ENCODE measurements at places on chromosomes 2 and 18. TPM values are rescaled to one million over a fixed set of nuclear protein-coding genes. Genes with fewer than 3 reads are reported as not detected.

The ASXL3 gene
- total RNA-seq = not detected

The EPB41L5 gene
- total RNA-seq = 12.3 TPM

The PLA2R1 gene
- not detected for total RNA-seq

The YWHAQ gene
- total RNA-seq = 99.2 TPM

The DNAJB2 gene
- 105 TPM for total RNA-seq

The NCKAP1 gene
- 0.63 TPM for total RNA-seq

The DSG4 gene
- total RNA-seq = not detected

The UGT1A1 gene
- not detected for total RNA-seq

The SP140 gene
- total RNA-seq = 23.1 TPM

The MAL gene
- 116 TPM for total RNA-seq

The LGALSL gene
- total RNA-seq = 0.93 TPM

The LHCGR gene
- not detected for total RNA-seq

The KLF11 gene
- total RNA-seq = 6.5 TPM

The ALKAL2 gene
- total RNA-seq = not detected

The FHOD3 gene
- not detected for total RNA-seq

The B3GNT7 gene
- total RNA-seq = 0.55 TPM

The CYP27A1 gene
- total RNA-seq = 0.49 TPM

The GTF2A1L gene
- total RNA-seq = not detected

The KLHL30 gene
- not detected for total RNA-seq

The SLC4A5 gene
- 15.1 TPM for total RNA-seq

The PSD4 gene
- 118 TPM for total RNA-seq

The SERPINB13 gene
- total RNA-seq = not detected

The VAMP5 gene
- 24.6 TPM for total RNA-seq

The KCNF1 gene
- total RNA-seq = not detected

The FTCDNL1 gene
- 2.3 TPM for total RNA-seq

The ERFE gene
- total RNA-seq = not detected

The SCN7A gene
- total RNA-seq = not detected

The RNF125 gene
- 46.3 TPM for total RNA-seq

The STRN gene
- total RNA-seq = 33.4 TPM

The ERICH2 gene
- total RNA-seq = not detected

The ANKRD53 gene
- 1.6 TPM for total RNA-seq

The EVA1A gene
- not detected for total RNA-seq

Measured in naive thymus-derived CD8-positive, alpha-beta T cell (primary cell).